ENCODE measurements at places on chromosomes 6 and 20.

GRCh38 chr20:16445482-16445881 is 127.8 kb downstream of the KIF16B start:
- no peak for DNase-seq

DNA sequence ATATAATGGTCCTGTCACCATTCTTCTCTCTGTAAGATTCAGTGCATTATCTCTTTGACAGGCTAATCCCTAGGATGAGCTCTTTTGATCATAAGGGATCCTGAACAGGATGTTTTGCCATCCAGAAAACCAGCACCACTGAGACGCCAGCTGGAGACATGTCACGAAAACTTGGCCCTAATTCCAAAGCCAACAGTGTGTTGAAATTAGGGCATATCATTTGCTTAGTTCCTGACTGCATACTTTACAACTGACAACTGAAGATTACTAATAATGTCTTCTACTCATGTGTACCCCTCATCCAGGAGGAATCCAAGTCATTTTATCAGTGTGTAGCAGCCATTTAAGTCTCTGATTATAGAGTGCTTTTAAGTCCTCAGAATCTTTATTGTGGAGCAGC is 243.6 kb downstream of the KCNQ5 start:
- no peak for DNase-seq

GRCh38 chr6:163165922-163166321 is 248.6 kb upstream of the QKI start:
- no peak for DNase-seq

GRCh38 chr6:89081129-89081422 is 525 bp downstream of the PNRC1 start:
- DNase-seq: no peak

DNA sequence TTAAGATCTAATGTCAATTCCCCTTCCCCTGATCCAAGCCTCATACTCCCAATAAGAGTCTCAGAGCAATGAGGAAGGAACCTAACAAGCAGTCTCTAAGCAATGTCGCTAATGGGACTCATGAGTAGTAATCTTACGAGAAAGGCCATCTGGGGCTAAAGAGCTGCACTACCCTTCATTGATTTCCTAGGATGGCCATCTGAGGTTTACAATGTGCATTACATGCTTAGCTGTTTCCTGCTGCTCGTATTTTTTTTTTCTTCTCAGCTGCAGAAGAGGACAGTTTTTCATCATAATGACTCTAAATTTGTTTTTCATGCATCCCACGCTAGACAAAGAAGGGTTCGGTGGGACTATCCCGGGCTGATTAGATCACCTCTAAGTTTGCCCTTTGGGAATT is 119.3 kb downstream of the LPA start:
- DNase-seq: no peak

DNA sequence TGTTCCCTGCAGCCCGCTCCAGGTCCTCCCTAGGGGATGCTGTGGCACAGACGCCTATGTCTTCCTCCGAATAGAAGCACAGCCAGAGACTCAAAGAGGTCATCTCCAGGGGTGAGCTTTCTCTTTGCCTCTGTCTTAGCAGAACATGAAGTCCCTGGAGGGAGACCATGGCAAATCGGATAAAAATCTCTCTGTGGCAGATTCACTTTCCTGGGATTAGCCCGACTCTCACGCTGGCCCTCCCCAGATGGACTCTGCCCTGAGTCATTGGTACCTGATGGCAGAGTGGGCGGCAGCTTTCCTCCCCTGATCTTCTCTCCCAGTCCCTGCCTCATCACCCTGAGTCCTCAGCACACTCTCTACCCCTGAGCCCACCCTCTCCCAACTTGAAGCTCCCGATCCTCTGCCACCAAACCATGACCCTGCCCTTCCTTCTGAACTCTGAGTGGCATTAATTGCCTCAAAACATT is 58.0 kb upstream of the CCDC167 start:
- no peak for DNase-seq

GRCh38 chr20:54086507-54087039 is 16.2 kb upstream of the BCAS1 start:
- no peak for DNase-seq

DNA sequence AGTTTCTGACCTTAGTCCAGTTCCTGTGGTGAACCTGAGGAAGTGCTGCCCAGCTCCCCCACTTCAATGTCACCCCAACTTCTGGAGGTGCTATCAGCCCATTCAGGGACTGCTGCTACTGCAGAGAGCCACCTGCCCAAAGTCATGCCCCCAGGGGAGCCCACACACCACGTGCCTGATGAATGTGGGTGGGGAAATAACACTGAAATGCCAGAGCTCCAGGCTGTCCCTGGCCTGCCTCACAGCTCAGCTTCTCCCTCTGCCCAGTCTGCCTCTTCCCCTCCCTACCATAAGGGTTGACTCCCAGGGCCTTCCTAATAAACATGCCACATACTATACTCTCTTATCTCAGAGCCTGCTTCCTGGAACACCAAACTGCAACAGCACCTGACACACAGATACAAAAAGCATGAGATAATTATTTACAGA is 276.4 kb upstream of the MOCS1 start:
- no peak for DNase-seq

DNA sequence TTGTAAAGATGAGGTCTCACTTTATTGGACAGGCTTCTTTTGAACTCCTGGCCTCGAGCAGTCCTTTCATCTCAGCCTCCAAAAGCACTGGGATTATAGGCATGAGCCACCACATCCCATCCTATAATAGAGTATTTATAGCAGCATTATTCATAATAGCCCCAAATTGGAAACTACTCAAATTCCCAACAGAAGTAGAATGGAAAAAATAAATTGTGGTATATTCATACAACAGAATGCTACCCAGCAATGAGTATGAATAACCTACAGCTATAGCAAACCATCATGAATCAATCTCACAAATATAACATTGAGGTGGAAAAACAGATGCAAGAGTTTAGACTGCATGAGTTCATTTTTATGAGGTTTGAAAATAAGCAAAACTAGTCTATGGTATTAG is 84.8 kb upstream of the BTBD3 start:
- no peak for DNase-seq

- no peak for DNase-seq
Observed at GRCh38 chr20:9627219-9627618, 112.8 kb downstream of the LAMP5 start.

GRCh38 chr20:41018153-41018552 is 10.5 kb upstream of the TOP1 start:
- DNase-seq: no peak

DNA sequence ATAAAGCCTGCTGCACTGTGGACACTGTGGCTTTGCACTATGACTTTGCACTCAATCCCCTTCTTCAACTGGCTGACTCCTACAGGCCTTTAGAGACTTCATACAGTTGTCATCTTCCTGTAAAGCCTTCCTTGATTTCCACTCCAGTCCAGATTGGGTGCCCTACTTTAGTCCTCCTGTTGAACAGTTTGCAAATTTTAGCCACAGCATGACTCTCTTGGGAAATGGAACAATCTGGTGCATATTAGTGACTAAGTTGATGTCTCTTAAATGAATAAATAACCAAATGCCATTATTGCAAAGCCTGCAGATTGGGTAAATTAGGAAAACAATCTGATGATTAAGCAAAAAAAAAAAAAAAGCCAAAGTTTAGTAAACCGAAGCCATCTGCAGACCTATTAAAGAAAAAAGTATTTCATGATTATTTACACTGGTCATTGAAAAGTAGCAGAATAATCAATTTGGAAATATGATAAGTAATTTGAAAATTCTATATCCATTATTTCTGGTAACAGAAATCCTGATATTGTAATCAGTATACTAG is 12.6 kb downstream of the PLCB4 start:
- no peak for DNase-seq

DNA sequence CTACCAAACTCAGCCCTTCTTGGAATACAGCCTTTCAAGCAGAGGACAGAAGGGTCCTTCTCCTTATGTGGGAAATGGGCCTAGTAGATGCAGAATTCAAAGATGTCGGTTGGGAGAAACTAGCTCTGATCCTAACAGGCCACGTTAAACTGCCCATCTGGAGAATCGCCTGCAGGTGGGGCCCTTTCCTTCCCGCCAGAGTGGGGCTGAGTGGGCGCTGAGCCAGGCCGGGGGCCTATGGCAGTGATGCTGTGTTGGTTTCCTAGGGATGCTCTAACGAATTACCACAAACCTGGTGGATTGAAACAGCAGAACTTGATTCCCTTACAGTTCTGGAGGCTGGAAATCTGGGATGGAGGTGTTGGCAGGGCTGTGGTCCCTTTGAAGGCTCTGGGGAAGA is 9.1 kb downstream of the MAPK13 start:
- no peak for DNase-seq

DNA sequence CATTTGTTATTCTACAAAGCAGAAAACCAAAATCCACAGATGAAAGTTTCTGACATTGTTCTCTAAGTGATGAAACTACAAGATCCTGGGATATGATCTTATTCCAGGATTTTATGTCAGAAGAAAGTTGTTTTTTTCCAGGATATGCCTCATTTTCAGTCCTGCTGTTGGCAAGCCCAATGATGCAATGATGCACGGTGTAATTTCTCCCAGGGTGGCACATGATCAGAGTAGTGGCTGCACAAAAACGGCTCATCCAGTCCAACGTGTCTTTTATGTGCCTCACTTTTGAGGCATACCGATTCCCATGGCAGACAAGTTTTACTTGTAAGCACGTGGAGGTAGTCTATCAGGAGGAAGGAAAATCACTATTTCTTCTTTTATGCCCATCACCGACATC is 302.3 kb upstream of the JAG1 start:
- DNase-seq: no peak

DNA sequence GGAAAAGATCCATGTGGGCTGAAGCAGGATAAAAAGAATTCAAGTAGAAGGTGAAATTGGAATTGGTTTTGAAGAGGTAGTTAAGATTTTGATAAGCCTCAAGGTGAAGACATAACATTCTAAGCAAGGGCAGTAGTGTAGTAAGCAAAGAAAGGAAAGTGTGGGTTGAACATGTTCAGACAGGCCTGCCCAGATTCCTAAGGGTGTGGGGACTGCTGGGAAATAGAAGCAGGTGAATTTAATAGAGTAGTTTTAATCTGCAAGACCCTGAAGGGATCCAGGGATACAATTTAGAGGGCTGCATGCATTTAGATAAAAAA is 19.1 kb downstream of the TAB2 start:
- no peak for DNase-seq

- no peak for DNase-seq
Observed at GRCh38 chr20:3334156-3334943, 73.1 kb downstream of the DNAAF9 start.

DNA sequence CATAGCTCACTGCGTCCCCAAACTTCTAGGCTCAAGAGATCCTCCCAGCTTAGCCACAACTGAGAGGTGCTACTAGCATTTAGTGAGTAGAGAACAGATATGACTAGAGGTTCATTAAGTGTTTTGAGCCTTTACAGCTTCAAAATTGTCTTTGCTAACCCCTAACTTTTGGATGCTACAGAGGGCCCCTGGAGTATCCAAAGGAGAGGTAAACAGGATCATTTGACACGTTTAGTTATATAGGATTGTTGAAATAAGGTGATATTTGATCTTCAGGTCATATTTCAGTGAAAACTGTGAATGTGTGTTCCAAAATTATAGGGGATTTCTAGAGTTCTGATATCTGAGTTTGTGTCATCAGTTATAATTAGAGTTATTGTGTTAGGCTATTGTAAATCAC is 19.2 kb upstream of the HFE start:
- DNase-seq: no peak

DNA sequence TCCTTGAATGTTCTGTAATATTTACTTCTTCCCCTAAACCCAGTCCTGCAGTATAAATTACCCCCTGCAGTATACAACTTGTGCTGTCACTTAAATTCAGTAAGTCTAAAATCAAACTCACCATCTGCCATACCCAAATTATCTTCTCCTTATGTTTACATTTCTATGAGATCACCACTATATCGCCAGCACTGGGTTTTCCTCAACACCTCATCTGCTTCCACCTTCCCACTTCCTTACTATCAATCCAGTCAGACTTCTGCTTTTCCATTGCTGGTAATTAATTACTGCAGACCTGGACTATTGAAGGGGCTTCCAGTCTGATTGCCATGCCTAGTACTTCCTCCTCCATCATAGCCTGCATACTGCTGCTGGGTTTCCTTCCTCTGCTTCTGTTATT is 15.2 kb downstream of the EFHC1 start:
- DNase-seq: no peak

DNA sequence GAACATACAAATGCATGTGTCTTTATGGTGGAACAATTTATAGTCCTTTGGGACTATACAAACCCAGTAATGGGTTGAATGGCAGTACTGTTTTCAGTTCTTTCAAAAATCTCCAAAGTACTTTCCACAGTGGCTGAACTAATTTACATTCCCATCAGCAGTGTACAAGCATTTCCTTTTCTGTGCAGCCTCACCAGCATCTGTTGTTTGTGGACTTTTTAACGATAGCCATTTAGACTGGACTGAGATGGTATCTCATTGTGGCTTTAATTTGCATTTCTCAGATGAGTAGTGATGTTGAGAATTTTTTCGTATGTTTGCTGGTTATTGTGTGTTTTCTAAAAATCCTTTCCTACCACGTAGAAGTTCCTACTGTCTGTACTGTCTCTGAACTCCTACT is 327.2 kb upstream of the ZFP64 start:
- DNase-seq: no peak

- DNase-seq: no peak
Observed at GRCh38 chr6:854406-855118, 161.6 kb upstream of the EXOC2 start.

DNA sequence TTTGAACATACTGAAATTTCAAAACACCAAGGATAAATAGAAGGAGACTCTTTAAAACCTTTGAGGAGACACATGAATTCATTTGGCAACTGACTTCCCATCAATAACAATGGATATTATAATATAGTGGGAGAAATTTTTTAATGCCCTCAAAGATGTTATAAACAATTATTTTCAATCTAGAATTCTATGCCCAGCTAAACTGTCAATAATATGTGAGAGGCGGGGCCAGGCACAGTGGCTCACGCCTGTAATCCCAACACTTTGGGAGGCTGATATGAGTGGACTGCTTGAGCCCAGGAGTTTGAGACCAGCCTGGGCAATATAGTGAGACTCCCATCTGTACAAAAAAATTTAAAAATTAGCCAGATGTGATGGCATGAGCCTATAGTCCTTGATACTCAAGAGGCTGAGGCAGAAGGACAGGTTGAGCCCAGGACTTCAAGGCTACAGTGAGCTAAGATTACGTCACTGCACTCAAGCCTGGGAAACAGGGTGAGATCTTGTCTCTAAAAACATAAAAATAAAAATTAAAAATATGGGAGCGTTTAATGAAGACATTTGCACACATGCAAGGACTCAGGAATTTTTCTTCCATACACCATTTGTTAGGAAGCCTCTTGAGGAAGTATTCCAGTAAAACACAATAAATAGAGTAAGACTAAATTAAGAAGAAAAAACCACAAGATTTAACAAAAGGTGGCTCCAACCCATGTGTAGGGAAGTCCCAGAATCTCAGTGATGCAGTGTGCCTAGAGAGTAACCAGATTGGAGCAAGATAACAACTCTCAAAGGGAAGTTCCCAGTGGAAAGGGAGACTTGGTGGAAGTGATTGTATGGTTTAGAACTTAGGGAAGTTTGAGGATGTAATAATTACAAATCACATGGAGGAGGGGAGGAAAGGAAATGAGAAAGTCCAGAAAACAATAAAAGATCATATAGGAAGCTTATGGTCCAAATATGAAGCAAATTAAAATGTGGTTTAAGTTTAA is 26.3 kb upstream of the ETV7 start:
- no peak for DNase-seq

Measured in CD4-positive, alpha-beta T cell treated with Interferon gamma for 1 hour (primary cell).